Retina (tissue), 1 donor: ENCODE measurements at places on chromosomes 5 and 9.

- DNase-seq: no peak
Observed at GRCh38 chr9:17004500-17004899, 130.3 kb upstream of the CNTLN start.

- DNase-seq: no peak
Observed at GRCh38 chr9:128138001-128138400, 10.5 kb upstream of the PTGES2 start.

- DNase-seq: no peak
Observed at GRCh38 chr5:138790684-138791083, 37.5 kb downstream of the CTNNA1 start.

DNA sequence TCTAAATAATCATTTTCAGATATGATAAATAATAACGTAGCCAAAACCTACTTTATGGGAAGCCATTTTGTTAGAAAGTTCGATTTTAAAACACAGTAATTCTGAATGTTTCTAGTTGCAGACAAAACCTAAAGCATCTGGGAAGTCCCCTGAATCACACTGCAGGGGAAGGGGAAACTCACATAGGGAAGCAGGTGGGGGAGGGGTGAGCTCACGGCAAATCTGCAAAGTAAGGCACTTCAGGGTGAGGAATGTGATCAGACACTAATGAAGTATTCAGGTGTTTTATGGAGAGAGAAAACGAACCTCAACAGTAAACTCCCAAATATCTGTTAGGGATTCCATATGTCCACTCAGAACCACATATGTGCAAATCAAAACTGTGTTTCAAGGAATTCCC, 70.7 kb downstream of the EPB41L4A start:
- DNase-seq: no peak

DNA sequence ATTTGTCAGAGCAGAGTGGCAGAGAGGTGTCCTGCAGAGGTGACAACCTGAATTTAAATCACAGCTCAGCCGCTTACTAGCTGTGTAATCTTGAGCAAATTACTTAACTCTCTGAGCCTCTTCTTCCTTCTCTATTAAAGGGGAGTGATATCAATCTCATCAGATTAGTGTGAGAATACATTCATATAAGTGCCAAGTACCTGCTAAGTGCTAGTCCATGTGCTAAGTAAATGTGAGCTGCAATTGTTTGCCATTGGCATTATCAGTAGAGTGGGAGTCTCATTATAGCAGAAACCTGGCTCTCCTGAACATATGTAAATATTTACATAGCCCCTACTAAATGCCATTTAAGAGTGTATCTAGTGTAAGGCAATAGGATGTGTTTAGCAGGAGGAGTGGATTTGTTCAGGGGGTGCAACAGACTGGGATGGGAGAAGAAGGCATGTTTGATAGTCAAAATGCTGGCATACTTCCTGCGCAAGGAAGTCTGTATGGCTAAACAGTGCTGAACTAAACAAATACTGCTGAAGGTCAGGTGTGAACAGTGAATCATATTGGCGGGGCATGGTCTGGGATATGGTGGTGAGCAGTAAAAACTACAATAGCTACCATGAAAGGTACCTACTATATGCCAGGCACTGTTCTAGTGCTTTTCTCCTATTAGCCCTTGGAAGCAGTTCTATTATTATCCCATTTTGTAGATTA, 74.5 kb downstream of the F2RL2 start:
- no peak for DNase-seq
